ENCODE measurements at places on chromosomes 12 and 14.

DNA sequence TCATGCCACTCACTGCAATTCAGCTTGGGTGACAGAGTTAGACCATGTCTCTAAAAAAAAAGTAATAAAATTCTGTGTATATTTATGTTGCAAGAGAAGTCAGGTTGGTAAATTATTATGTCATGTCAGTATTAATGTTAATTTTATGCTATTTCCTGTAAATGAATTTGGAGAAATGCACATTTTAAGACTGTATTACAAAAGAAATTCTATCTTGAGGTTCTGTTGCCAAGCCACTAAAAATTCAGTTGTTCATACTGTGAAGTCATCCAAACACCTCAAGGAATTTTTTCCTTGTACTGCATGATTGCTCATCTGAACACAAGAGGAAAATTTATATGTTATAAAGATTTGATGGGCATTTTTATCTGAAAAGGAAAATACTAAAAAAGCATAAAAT is 23.3 kb upstream of the HMGA2 start:
- no peak for DNase-seq

DNA sequence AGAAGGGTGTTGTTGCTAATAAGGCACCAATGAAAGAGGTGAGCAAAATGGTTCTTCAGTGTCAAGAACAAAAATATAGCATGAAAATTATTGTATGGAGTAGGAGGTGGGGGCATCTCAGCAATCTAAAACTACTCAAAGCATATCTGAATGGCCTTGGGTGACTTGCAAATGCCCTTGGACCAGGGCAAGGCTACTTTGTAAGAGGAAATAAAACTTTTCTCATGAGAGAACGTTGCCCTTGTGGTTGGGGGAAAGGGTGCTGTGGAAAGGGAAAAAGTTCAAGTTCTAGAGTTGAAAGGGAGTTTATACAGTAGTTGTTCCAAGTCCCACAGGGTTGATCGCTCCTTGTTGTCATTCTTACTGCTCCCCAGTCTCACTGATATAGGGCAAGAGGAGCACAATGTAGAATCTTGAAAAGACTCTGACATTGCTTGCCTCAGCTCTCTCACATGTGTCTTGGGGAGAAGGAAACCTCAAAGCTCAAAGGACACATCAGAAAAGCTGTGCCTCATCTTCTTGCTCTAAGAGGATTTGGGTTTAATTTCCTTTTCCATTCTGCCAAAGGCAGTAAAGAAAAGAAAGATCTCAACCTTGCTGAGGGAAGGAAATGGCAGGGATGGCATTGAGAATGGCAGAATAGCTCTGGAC is 270.5 kb downstream of the DUSP6 start:
- DNase-seq, result no peak

GRCh38 chr14:59707778-59708561 is 131.4 kb upstream of the CCDC175 start:
- DNase-seq, result no peak

GRCh38 chr12:94998326-94998725 is 5.2 kb downstream of the NDUFA12 start:
- no peak for DNase-seq

- no peak for DNase-seq
Observed at GRCh38 chr12:26513363-26514043, 318.1 kb downstream of the SSPN start.

DNA sequence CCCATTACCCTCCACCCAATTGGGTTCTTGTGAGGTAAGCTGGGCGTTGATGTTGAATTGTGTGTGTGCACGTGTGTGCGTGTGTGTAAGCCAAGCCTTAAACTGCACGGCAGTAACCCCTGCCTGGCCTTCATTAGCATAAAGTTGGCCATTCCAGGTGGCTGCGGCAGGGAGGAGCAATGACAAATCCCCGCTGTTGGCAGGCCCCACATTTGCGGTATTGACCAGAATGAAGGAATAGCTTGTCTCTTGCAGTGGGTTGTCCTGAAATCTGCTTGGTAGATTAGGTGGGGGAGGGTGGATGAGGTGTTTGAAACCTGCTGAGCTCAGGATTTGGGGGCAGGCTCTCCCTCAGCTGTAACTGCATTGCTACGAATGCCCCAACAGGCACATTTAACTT is 7.3 kb downstream of the VSX2 start:
- DNase-seq, result no peak

- no peak for DNase-seq
Observed at GRCh38 chr14:90275458-90275814, 19.1 kb downstream of the PSMC1 start.

DNA sequence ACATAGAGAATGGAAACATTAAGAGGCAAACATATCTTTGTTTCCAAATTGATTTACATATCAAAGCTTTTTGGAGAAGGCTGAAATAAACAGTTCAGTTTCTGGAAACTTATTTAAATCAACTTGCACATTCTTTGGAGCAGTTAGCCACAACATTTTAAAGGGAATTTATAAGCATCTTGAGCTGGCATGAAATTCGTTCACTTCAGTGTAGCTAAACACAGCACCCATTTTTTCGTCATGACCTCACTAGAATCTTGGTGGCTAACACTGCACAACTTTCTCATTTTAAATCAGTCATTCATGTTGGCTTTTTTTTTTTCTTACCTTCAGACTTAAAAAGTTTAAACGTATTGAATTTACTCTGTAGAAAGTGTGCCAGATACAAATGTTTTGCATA is 1139.9 kb upstream of the FLRT2 start:
- DNase-seq, result no peak

DNA sequence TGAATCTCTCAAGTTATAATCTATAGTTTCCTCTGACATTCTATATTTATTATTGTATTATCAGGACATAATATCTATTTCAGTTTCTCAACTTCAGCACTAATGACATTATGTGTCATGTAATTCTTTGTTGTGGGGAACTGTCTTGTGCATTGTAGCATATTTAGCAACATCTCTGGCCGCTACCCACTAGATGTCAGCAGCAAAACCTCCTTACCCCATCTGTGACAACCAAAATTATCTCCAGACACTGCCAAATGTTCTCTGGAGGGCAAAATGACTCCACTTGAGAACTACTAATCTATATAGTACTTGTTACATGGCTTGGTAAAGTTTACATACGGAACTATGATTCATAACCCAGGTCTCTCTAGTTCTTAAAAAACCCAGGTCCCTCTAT is 110.2 kb downstream of the RASSF9 start:
- no peak for DNase-seq

DNA sequence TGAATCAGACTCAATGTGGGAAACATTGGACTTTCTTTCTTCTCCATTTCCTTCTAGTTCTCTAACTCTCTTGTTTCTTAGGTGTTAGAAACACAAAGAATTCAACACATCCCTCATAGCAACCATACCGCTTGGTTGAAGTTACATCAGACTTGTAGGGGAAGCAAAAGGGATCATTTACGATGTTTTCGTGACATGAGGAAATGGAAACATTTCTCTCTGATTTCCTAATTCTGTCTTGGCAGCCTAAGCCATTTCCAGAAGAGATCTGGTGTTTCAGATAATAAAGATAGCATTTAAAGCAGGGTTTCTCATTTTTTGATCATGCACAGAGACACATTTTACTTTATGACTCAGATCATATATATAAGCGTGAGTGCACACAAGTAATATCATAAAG is 202.0 kb downstream of the TMEM132C start:
- no peak for DNase-seq

GRCh38 chr14:24434036-24434435 is 4.3 kb downstream of the KHNYN start:
- no peak for DNase-seq
